NCI-H146 (cell line): ENCODE measurements at places on chromosomes 11 and 22.

DNA sequence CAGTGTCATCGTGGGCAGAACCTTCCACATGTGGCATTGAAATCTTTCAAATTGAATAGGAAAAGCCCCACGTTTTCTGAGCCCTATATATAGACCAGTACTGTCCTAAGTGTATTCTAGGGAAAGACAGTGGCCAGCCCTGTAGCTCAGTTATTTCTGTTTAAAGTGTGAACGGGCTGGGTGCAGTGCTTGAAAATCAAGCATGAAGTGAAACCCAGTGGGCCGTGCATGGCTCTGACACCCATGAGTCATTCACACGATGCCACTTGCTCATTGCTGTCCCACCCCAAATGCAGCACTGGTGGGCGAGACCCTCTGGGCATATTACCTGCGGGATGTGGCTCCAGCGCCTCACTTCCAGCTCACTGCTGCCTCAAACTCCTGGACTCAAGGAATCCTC, 29.8 kb upstream of the CCDC188 start:
- DNase-seq = no peak

- DNase-seq = no peak
These were observed 61.1 kb downstream of the CACNA1I start for GRCh38 chr22:39631381-39632286.

GRCh38 chr22:24106385-24107381, 74.6 kb upstream of the SUSD2 start:
- no peak for DNase-seq

DNA sequence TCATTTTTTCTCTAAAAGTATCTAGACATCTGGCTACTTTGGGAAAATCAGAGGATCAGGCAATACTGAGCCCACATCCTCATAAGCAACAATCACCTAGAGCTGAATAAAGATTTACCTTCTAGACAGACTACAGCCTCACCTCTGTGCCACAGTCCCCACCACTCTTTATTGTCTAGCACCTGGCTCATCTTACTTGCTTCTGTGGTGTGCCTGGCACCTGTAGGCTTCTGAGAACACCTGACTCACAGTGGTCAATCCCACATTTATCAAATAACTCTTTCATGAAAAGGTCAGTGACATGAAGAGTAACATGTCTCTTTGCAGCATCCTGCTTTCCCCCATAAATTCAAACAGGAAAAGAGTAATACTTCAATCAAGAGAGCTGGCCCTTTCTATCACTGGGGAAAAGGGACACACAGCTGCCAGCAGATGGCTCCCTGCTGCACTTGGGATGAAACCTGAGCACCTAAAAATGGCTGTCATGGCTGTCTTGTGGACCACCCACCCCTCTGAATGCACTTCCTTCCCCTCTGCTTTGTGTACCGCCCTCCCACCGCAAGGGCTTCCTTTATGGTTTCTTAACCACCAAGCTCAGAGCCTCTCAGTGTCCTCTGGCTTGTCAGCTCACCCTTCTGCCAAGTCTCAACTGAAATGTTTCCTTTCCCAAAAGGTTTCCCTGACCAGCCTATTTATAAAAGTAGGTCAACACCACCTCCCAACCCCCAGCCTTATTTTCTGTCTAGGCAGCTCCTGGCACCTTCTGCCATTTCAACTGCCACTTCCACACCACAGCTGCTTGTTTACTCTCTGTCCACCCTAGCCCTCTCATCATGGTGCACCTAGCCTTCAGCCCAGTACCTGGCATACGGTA, 9.3 kb downstream of the TFIP11 start:
- peak; percentile 17 for DNase-seq

DNA sequence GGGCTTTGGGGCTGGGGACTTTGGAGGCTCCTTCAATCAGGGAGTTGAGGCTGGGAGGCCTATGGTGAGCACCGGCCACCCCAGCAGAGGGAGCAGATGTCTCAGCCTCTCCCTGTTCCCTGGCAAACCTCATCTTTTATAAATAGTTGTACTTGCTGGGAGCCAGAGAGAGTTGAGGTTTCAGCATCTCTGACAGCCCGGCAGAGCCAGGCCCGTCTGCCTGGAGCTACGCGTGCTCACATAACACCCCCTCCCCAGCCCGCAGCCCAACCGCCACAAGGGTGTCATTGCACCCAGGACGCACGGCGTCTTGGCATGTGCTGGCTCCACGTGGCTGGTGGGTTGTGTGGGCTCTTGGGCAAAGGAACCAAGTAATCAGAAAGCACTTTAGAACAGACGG, 127.1 kb downstream of the CHST1 start:
- DNase-seq = no peak

GRCh38 chr11:22567759-22568158, 57.9 kb downstream of the FANCF start:
- no peak for DNase-seq

GRCh38 chr22:25780673-25781072, 38.7 kb downstream of the MYO18B start:
- peak; percentile 17 for DNase-seq

DNA sequence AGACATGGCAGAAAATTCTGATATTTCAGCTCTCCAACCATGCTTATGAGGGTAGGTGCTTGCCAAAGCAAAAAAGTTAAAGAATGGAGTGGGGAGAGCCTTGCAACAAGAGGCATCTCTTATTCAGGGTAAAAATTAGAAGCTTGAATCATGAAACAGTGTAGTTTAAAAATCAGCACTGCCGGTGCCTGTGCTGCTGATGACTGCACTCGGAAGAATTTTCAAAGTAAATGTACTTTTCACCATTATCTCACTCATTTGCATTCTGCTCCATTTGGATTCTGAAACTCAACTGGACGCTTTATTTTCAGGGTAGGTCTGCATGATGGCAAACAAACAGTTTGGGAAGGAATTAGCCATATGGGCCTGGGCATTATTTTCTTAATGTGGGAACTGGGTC, 126.3 kb downstream of the KIRREL3 start:
- no peak for DNase-seq

DNA sequence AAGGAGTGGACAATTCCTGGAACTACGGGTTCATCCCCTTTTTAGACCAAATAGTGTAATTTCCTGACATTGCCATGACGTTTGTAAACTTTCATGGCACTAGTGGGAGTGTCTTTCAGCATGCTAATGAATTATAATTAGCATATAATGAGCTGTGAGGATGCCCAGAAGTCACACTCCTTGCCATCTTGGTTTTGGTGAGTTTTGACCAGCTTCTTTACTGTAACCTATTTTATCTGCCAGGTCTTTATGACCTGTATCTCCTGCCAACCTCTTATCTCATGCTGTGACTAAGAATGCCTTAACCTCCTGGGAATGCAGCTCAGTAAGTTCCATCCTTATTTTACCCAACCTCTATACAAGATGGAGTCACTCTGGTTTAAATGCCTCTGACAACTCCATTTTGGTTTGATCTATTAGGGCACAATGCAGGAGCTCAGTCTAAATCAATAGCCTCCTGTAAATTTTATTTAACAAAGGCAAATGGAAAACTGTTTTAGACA, 20.7 kb downstream of the OR10A6 start:
- DNase-seq = no peak

- DNase-seq = no peak
These were observed 3.4 kb upstream of the MUC5B start for GRCh38 chr11:1219446-1219833.

DNA sequence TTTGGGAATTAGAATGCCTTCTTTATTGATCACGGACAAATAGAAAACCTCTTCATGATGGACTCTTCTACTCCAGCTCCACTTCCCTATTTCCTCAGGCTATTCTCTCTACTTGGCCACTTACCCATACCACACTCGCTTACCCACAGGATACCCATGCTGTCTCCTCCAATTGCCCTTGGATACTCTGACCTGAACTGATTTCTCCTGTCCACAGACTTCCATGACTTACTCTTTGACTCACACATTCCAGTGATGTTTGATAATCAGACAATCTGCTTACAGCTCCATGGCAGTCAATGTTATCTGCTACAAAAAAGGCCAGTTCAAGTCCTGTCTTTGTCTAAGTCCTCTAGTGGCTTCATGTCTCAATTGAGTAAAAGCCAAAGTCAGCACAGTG, 292.0 kb upstream of the CTSC start:
- no peak for DNase-seq

GRCh38 chr11:9076661-9077060, 14.7 kb downstream of the SCUBE2 start:
- no peak for DNase-seq

- DNase-seq = no peak
These were observed 19.2 kb downstream of the EIF3M start for GRCh38 chr11:32602657-32603415.

DNA sequence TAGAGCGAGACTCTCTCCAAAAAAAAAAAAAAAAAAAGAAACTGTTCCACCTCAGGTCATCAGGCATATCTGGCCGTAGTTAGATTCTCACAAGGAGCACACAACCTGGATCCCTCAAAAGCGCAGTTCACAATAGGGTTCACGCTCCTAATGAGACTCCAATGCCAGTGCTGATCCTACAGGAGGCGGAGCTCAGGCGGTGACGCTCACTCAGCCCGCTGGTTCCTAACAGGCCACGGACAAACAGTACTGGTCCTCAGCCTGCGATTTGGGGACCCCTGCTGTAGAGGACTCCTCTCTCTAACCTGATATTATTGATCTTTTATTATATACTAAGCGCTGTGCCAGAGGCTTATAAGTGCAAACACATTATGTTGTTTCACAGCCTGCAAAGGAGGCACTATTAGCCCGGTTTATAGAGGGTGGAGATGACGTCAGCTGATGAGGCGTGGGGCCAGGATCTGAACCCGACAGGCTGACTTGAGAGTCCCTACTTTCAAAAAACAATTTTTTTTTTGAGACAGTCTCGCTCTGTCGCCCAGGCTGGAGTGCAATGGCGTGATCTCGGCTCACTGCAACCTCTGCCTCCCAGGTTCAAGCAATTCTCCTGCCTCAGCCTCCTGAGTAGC, 4.9 kb upstream of the MAFF start:
- peak; percentile 27 for DNase-seq

- no peak for DNase-seq
These were observed 26.7 kb downstream of the CD44 start for GRCh38 chr11:35165423-35166368.

DNA sequence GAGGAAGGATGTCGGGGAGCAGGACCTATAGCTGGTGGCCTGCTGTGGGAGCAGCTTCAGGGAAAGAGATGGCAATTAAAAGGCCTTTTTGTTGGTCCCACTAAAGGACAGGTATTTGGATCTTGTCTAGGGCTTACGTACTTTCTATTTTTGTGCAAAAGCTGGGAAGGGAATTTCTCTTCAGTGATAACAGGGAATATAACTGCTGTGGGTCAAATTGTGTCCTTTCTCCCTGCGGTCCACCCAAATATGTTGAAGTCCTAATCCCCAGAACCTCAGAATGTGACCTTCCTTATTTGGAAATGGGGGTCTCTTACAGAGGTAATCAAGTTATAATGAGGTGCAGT, 14.0 kb downstream of the HSPA8 start:
- no peak for DNase-seq

DNA sequence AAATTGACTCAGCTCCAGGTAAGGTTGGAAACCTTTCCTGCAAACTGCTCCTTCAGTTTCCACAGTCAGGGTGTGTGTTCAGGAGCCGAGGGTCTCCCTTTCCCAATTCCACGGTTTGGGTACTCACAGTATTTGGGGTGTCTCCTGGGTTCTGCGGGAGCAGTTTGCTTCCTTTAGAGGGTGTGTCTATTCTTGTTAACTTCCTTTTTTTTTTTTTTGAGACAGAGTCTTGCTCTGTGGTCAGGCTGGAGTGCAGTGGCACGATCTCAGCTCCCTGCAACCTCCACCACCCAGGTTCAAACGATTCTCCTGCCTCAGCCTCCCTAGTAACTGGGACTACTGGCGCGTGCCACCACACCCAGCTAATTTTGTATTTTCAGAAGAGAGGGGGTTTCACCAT, 251.4 kb downstream of the LUZP2 start:
- no peak for DNase-seq
